Activated naive CD4-positive, alpha-beta T cell treated with anti-CD3 and anti-CD28 coated beads for 36 hours (primary cell): ENCODE measurements at places on chromosomes 6 and 20. TPM values are rescaled to one million over a fixed set of nuclear protein-coding genes. Genes with fewer than 3 reads are reported as not detected.

GRCh38 chr6:84615113-84615850 lies 149.1 kb downstream of the TBX18 start:
- H3K36me3 ChIP-seq, result no peaks in the 10 kb centered on the region
- no peak overlapping the region for H3K27ac ChIP-seq
- no peaks in the 10 kb centered on the region for H3K27me3 ChIP-seq
- H3K4me1 ChIP-seq, result no peaks in the 10 kb centered on the region

- peaks cover 11% of the 10 kb centered on the region for H3K4me1 ChIP-seq
- H3K27ac ChIP-seq, result no peak overlapping the region
- H3K27me3 ChIP-seq, result no peaks in the 10 kb centered on the region
- DNase-seq, result no peak
- H3K4me3 ChIP-seq, result no peak overlapping the region
These were observed 30.0 kb downstream of the CDKAL1 start for GRCh38 chr6:20564269-20564668.

DNA sequence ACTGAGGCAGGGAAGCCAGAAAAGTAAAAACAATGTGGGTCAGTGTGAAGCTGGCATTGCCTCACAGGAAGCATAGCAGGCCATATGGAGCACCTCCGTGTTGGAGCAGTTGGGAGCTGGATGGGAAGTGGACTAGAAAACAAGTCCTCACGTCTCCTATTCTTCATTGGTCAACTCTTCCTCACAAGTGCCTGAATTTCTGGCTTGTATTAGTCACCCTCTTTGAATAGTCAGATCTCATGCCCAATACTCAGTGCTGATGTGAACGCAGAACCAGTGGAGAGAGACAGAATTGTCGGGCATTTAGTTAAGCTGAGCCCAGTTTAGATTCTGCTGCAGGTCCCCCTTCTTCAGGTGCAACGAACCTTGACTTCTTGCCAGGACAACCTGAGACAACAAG lies 22.3 kb upstream of the RSPO3 start:
- no peaks in the 10 kb centered on the region for H3K27me3 ChIP-seq
- no peak for DNase-seq
- H3K4me1 ChIP-seq, result no peaks in the 10 kb centered on the region

GRCh38 chr6:90442366-90442765 lies 144.5 kb downstream of the MAP3K7 start:
- peaks cover 53% of the 10 kb centered on the region for H3K4me1 ChIP-seq
- H3K27me3 ChIP-seq, result no peaks in the 10 kb centered on the region
- no peaks in the 10 kb centered on the region for H3K36me3 ChIP-seq
- no peak for DNase-seq

Gene ANKRD6
- total RNA-seq, result 1.5 TPM

DNA sequence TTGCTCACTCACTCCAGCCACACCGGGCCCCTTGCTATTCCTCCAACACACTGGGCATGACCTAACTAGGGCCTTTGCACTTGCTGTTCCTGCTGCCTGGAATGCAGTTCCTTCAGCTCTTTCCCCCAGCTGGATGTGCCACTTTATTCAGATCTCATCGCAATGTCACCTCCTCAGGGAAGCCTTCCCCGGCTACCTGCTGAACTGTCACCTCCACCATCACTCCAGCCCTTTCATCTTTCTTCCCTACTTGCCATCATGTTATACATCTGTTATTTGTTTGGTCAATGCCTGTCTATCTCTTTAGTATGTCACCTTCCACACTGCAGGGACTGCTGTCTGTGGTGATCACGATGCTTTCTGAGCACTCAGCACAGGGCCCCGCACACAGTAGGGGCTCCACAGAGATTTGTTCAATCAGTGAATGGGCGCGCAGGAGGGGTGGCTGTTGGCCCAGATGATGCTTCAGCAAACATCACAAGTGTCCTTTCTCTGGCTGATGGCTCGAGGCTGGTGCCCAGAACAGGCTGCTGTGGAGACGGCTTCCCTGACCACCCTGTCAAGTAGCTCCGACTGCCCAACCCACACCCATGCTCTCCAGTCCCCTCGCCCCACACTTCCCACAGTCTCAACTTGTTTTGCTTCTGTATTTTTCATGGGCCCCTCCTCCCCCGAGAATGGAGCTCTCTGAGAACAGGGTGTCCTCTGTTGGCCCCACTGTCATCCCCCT lies 31.8 kb downstream of the CEBPB start:
- no peaks in the 10 kb centered on the region for H3K4me1 ChIP-seq
- H3K27ac ChIP-seq, result no peak overlapping the region
- H3K27me3 ChIP-seq, result no peaks in the 10 kb centered on the region

Gene LAMA5
- 0.81 TPM for total RNA-seq

DNA sequence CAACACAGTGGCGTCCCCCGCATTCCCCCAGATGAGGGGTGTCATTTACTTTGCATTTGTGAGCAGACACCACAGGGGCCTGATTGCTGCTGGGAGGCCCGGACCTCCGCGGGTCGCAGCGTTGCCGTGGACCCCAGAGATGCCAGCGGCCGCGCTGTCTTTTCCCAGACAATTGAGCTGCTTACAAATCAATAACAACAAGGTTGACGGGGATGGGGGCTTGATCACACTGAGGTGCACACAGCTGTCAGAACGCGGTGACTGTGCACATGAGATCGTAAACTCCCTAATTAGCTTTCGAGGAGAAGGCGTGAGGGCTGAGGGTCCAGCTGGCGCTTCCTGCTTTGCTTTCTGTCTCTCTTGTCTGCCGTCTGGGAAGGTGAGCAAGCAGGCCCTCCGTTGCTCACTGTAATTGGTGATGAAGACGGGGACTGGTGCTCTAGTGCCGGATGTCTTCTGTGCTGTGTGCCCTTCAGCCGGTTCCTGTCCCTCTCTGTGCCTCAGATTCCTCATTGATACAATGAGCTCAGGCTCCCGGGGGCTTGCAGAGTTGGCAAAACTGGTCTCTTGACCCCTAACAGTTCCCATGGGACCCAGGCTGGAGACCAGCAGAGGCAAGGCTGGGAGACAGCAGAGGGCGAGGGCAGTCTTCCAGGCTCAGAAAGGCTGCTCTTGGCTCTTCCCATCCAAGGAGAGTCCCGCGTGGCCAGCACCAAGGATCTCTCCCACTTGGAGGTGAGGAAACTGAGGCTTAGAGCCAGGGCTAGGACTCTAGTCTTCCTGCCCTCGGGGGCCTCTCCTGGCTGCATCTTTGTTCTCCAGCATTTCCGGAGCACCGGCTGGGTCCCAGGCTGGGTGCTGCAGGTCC lies 126.0 kb upstream of the PMEPA1 start:
- H3K4me3 ChIP-seq, result no peak overlapping the region
- H3K27me3 ChIP-seq, result no peaks in the 10 kb centered on the region
- H3K4me1 ChIP-seq, result no peaks in the 10 kb centered on the region
- no peak overlapping the region for H3K27ac ChIP-seq
- H3K36me3 ChIP-seq, result no peaks in the 10 kb centered on the region
- DNase-seq, result no peak
